Activated CD4-positive, alpha-beta T cell treated with anti-CD3 and anti-CD28 coated beads, Interleukin-2, amount 50 U/mL, for 4 hours (primary cell): ENCODE measurements at places on chromosomes 3 and 15.
A peak's percentile ranks its signal among the peaks of the same experiment; 100 is the strongest.

DNA sequence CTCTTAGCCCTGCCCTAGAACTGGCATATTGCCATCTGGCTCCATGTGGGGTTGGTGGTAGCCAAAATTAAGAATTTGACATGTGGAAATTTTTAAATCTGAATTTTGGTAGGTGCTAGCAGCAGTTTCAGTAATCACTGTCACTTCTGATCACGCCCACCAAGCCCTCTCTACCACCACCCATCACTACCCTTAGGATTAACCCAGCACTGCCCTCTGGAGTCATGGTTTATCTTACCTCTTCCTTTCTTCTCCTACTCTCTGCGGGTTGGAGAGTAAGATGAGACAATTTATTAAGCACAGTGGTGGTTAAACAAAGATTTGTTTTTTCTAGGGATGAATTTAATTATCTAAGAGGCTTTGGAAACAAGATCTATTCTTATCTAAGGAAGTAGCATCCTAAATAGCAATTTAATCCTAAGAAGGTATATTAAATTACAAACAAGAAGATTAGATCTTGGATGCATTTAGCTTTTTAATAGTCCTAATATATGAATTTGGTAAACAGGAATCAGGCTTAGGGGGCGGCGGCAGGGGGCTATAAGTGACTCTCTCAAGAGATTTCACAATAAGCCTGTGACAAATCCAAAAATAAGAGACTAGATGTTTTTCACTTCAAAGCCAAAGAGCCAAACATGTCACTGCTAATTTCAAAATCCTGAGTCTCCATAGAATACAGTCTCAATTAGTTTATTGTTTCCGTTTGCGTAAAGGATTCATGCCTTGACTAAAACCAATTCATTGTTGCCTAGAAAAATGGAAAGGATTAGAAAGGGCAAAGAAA, 498.4 kb upstream of the UBE2E2 start:
- no peak for DNase-seq

DNA sequence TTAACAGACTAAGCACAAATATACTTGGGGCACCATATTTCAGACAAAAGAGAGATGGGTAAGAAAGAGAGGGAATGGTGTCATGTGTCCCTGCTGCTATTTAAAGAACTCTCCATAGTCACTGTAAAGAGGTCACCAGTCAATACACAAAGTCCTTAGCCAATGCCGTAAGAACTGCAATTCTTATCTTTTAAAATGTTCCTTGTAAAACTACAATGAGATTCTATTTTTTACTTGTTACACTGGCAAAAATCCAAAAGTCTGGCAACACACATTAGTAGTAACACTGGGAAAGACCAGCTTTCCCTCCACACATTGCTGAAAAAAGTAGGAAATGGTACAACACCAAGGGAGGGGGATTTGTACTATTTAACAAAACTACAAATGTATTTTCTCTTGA, 189.4 kb downstream of the TBC1D5 start:
- no peak for DNase-seq

- DNase-seq: no peak
Observed at GRCh38 chr3:196419386-196419785, 12.8 kb downstream of the UBXN7 start.

DNA sequence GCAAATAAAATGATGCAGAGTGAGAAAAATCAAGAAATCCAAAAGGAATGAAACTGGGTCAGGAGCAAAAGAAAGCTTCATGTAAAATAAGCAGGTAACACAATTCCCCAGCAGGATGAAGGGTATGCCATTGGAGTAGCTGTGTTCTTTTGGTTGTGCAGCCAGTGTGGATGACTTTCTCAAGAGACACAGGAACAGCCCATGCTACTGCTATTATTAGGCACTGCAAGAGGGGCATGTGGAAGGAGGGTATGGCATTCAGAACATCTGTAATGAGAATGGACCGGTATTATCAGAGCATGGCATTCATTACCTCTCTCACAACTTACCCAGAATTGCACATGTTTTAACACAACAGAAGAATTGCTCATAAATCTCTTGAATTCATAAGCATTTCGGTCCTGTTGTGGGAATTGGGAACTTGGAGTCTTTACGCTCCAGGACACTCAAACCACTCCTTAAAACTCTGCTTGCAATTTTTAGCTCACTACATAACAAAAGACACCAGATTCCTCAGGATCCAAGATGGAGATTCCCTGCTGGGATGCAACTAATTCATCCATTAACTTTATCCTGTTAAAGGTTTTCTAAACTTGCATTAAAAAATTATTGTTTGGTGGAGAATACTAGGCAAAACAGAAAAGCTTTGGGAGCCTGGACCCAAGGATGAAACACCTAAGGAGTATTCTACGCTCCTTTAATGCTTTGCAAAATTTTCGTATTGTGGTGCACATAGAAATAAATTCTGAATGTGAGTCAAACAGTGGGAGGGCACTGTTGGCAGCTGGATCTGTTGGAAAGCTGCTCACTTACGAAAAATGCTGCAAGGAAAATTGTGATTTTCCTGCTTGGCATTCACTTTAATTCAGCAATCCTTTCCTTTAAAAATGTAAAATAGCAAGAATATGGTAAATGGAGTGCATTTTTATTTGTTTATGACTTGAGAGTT, 34.6 kb upstream of the CDIN1 start:
- DNase-seq: no peak

DNA sequence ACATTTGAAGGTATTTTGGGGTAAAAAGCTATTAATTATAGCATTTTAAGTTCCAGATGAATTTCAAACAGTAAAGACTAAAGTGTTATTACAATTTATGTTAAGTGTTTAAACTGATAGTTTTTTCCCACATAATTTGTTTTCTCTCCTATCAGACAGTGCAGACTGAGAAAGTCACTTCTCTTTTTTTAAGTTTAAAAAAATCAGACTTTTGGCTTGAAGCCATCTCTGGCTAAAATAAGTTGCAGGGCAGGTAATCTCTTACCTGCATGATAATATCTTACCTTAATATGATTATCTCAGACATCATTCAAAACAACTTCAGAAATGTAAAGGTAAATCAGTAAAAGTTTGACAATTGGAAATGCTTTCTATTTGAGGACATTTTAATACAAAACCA, 21.5 kb upstream of the RAB6B start:
- DNase-seq: no peak

- DNase-seq: no peak
Observed at GRCh38 chr3:24222165-24222805, 272.4 kb downstream of the THRB start.

DNA sequence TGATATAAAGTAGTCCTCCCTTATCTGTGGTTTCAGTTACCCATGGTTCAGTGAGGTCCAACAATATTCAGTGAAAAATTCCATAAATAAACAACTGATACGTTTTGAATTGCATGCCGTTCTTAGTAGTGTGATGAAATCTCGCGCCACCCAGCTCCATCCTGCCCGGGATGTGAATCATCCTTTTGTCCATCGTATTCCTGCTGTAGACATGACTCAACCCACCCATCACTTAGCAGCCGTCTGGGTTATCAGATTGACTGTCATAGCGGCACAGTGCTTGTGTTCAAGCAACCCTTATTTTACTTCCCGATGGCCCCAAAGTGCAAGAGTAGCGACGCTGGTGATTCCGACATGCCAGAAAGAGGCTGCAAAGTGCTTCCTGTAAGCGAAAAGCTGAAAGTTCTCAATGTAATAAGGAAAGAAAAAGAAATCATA, 48.0 kb upstream of the MEX3B start:
- DNase-seq: no peak

- peak; percentile 11 for DNase-seq
Observed at GRCh38 chr3:99686955-99687612, 48.7 kb downstream of the COL8A1 start.
